ENCODE measurements at places on chromosomes 11 and 22.

GRCh38 chr11:78192911-78193351 is 4.2 kb downstream of the USP35 start:
- DNase-seq, result no peak

- DNase-seq, result no peak
Observed at GRCh38 chr11:13970986-13971385, 8.5 kb downstream of the SPON1 start.

DNA sequence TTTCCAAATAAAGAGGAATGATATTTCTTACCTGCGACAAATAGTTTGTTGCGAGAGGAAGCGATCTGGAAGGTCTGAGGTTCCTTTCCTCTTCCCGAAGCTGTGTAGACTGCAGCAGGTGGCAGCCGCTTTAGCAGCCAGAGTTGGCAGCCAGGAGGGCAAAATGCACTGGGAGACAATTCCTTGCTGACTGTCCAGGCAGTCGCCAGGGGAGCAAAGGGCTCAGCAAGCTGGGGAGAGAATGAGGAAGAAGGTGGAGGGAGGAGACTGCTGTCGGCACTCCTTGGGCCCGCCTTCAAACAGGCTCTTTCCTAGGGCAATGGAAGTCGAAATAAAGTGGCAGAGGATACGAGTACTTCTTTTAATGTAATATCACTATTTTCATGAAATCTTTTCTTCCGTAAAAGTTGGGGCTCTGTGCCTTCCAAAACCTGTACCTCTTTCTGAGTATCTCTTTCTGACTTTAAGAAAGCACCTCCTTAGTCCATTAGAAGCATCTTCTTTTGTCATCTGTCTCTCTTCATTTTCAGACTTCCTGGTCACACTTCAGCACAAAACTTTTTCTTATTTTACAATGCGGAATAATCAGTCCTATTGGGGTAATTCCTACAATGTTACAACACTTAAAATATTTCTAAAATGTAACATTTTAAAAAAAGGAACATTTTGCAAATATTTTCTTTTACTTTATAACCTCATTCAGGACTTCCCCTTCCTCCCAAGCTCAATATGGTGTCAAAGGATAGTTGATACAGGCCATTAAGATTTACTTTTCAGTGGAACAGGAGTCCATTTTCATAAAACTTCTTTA is at the start of gene IL18:
Gene IL18 (minus strand): TSS at position 220 of the 811 bp plus-strand sequence. CDS start 9,041 bp downstream, outside the sequence.
- DNase-seq, result no peak

DNA sequence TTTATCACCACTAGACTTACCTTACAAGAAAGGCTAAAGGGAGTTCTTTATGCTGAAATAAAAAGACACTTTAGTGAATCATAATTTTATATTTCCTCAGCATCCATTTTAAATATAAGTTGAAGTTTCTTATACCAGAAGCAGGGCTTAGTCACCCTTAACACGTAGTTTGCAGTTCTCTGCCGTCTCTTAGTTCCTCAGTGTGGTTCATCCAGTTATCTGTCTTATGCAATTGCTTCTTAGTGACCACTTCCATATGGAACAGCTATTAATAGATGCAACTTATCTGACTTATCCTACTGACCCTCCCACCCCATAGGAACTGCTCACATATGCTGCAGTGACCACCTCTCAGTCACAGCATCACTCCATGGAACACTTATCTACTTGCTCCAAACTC is 11.7 kb upstream of the SLC36A4 start:
- no peak for DNase-seq

DNA sequence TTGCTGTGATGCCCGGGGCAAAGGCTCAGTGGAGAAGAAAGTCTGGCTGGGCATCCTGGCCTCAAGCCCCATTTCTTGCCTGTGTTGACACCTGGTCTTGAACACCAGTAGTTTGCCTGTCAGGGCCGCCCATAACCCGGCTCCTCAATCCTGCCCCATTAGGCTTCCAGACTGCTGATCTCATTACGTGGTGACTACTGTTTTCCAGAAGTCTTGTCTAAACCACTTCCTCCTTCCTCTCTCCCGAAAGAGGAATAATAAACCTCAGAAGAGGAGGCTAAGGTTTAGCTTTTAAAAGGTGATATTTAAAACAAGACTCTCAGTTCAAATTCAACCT is 97.7 kb downstream of the CD44 start:
- no peak for DNase-seq

DNA sequence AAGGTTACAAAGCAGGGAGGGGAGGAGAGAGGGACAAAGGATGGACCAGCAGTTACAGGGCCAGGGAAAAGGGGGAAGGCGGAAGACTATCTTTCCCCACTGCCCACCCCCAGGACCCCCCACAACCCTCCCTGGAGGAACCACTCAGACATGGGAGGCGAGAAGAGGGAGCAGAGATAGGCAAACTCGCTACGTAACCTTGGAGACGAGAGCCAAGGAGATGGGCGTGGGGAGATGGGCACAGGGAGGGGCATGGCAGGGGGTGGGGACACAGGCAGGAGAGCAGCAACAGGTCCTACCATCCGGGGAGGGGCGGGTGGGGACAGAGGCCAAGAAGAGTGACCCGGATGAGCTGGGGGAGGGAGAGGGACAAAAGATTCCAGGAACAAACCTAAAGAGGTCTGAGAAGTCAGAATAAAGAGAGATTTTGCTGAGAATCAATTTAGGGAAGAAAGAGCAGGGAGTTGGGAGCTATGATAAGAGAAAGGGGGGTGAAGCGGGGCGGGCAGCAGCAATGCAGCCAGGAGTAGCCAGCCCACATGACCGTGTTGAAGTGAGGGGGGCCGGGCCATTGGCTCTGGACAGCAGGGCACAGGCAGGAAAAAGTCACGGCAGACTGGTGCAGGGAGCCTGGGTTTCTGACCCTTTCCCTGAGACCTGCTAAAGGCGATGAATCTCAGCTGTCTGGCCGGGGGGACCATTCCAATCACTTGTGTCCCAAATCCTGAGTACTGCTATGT is 128.4 kb downstream of the BUD13 start:
- no peak for DNase-seq

GRCh38 chr11:33437529-33437928 is 180.3 kb downstream of the HIPK3 start:
- no peak for DNase-seq

GRCh38 chr11:28618416-28618815 is 510.2 kb downstream of the METTL15 start:
- DNase-seq, result no peak

DNA sequence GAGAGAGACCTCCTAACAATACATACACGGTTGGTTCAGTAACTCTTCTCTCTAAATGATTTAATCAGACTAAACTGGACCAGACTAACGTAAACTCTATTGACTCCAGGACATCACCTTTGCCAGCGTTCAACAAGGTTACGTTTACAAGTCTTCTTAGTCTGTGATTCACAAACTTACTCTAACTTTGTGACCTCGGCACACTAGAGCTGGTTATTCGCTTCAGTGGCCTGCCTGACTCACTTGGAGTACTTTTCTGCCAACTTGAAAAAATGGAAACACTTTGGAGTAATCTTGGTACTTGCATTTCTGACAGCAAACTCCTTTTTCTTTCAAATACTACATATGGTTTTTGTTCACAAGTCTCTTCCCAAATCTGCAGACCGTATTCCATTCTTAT is 26.2 kb downstream of the MTMR2 start:
- no peak for DNase-seq

GRCh38 chr11:31826536-31827438 is 15.7 kb upstream of the PAX6 start:
- DNase-seq, result no peak
